ENCODE measurements at places on chromosomes 1 and 21.
A peak's percentile ranks its signal among the peaks of the same experiment; 100 is the strongest.

DNA sequence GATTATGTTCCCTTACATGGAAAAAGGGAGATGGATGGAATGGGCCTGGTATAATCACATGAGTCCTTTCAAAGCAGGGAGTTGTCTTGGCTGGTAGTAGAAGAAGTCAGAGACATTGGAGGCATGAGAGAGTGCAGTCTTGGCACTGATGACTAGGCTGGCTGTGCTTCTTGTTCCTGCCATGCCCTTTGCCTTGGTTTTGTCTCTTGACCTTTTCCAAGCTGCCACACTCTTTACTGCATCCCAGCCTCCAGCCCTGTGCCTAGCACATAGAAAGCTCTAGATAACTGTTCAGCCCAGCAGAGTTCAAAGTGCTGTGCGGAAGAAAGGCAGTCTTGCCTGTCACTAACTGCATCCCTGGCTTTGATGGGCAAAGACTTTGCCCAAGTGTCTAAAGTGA, 412.6 kb downstream of the PRDM2 start:
- no peak for DNase-seq

- no peak for DNase-seq
Measured at GRCh38 chr1:228528612-228529011, 41.4 kb downstream of the RNF187 start.

- no peak for DNase-seq
Measured at GRCh38 chr1:21869620-21870121, 57.6 kb downstream of the LDLRAD2 start.

GRCh38 chr1:121522061-121522759, 337.4 kb downstream of the SRGAP2C start:
- DNase-seq, result peak; percentile 61

- no peak for DNase-seq
Measured at GRCh38 chr21:45550522-45551210, 8.4 kb upstream of the SLC19A1 start.

DNA sequence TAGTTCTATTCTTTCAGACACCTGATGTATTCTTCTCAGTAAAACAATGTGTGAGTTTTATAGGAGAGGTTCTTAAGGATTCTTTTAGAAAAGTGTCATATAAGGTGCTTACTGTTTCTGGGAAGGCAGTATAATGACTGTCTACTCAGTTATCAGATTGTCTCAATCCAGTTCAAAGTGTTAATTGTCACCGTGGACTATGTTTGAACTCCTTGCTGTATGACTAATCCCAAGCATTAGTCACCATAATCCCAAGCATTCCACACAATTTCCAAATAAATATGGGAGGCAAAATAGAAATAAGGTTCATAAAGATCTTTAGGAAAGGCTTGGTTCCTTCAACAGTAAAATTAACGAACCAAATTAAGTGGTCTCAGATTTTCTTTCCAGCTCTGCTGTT, 342.1 kb upstream of the NR5A2 start:
- DNase-seq, result no peak

Measured in liver (tissue), 10 donors.